Fibroblast of skin of back (primary cell): ENCODE measurements at places on chromosomes 5 and 9.

GRCh38 chr5:134917070-134917815 lies 12.3 kb downstream of the PCBD2 start:
- DNase-seq, result no peak

- no peak for DNase-seq
These were observed 9.7 kb downstream of the NOL8 start for GRCh38 chr9:92315456-92315855.

DNA sequence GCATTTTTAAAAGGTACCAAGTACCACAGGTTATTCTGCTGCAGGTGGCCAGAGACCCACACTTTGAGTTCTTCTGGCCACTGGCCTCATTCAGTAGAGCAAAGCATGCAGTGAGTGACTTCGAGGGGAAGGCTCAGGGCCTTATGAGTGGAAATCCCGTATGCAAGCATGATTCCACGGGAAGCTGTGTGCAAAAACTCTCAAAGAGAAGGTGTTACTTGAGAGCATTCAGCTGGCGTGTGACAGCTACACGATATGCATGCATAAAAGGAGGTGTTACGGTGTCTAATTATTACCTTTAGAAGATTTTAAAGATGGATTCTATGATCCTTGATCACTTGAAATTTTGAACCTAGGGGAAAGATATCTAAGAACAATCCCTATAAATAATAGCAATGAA lies 160.3 kb downstream of the ENC1 start:
- DNase-seq, result no peak

- peak; percentile 3 for DNase-seq
These were observed 344.1 kb downstream of the TMEM38B start for GRCh38 chr9:106038266-106039001.

GRCh38 chr9:32382565-32383320 lies 1.7 kb upstream of the ACO1 start:
- DNase-seq, result no peak
